NCI-H1436 treated with DMSO at 0.1 percent for 48 hours (cell line): ENCODE measurements at places on chromosomes 3 and 15.

GRCh38 chr15:48281674-48282073 is 49.6 kb upstream of the DUT start:
- no peak for DNase-seq

GRCh38 chr3:15440891-15441290 is 13.5 kb downstream of the EAF1 start:
- DNase-seq = no peak

GRCh38 chr15:24957691-24958090 is 2.9 kb downstream of the SNRPN start:
- DNase-seq = no peak

GRCh38 chr15:63211549-63211948 is 22.1 kb downstream of the RAB8B start:
- no peak for DNase-seq

DNA sequence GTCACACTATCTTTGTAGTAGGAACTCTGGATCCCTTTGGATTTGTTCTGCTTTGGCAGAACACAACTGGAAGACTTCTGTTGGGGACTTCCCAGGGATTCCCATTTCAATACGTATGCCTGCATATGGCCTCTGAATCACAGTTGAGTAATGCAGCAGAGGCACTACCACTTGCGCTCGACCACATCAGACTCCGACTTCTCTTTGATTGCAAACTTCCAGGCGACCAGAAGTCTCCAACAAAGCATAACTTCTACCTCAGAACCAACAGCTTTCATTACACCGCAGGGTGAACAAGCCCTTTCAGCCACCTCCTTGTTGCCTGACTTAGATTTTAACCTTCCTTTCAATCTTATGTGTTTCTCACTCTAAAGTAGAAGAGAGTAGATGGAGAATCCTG is 924.4 kb downstream of the IGSF11 start:
- DNase-seq = no peak

GRCh38 chr3:188734395-188734794 is 437.4 kb upstream of the TPRG1 start:
- DNase-seq = no peak

DNA sequence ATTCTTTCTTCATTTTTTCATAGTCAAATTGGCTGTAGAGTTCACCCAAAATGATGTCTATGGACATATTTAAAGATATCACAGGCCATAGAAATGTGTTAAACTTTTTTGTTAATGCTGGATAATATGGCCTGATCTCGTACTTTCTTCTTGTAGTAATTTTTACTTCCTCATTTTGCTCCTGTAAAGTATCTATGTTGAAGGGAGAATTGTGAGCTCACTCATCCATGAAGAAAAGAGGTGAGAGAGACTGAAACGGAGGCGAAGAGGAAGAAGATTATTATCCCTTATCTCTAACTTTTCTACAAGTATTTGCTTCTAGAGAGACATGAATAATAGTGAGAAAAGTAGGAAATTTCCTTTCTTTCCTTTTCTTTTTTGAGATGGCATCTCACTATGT is 613.8 kb upstream of the TBL1XR1 start:
- no peak for DNase-seq
